ENCODE measurements at places on chromosomes 1 and 21. TPM values are rescaled to one million over a fixed set of nuclear protein-coding genes. Genes with fewer than 3 reads are reported as not detected.
A peak's percentile ranks its signal among the peaks of the same experiment; 100 is the strongest.

DNA sequence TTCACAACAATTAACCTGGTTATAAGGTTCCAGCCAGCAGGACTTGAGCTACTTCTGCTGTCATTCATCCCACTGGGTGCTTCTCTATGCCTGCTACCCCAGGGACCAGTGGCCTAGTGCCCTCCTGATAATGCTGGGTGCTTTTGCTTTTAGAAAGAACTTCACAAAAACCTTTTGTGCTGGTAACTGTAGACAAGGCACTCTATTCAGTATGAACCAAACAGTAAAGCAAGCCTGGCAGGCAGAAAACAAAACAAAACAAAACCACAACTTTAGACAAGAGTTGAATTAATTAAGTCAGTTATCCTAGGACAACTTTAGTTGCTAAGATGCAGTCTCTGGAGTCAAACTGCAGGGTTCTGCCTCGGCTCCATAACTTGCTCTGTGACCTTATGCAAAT, 61.9 kb upstream of the ADGRL2 start:
- DNase-seq: no peak

SH2D2A gene
- 55.0 TPM for total RNA-seq

- peak; percentile 85 for DNase-seq
Measured at GRCh38 chr1:185566995-185567394, 167.2 kb upstream of the HMCN1 start.

GRCh38 chr21:17201741-17202260, 311.0 kb upstream of the CXADR start:
- no peak for DNase-seq

ZC3H12A gene
- 46.7 TPM for total RNA-seq

- no peak for DNase-seq
Measured at GRCh38 chr21:29300807-29301138, 2.1 kb downstream of the BACH1 start.

DDR2 gene
- 0.36 TPM for total RNA-seq

DNA sequence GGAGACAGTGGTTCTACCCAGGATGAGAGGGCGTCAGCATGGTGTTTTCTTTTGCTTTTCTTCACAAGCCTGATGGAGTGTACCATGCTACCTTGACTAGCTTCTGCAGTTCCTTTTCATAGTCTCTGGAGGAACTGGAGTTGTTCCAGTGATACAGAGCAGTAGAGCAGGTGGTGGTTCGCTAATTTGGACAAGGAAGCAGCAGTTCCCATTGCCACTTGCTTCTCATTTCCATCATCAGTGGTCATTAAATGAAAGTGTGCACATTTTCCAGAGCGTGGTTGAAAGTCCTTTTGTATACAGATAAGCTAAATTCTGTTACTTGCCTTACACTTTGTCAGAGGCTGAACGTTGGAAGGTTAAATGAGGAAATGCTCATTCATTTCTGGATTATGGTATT, 182.3 kb downstream of the C1orf21 start:
- DNase-seq: no peak

DNA sequence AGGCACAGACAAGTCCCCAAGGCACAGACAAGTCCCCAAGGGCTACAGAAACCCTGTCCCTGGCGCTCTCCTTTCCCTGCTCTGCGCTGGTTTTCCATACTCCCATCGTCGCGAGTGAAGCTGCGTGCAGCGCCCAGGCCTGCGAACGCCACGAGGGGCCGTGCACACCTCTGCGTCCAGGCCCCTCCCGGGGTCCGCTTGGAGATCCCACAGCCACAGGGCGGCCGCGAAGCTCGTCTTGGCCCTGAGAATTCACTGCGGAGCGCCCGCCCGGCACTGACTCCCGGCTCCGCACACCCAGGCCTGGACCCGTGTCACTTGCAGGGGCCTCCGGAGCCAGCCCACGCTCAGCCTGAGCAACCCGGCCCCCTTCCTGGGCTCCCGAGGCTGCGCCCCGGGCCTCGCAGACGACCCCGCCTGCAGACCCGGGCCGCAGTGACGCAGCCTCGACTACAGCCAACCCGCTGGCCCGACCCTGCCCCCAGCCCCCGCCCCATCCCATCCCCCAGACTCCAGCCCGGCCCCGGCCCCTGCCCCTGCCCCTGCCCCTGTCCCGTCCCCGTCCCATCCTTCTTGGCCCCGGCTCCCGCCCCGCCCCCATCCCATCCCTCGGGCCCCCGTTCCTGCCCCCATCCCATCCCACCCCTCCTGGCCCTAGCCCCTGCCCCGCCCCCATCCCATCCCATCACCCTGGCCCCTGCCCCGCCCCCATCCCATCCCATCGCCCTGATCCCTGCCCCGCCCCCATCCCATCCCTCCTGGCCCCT, 841 bp downstream of the POFUT2 start:
- DNase-seq: no peak

- no peak for DNase-seq
Measured at GRCh38 chr1:2865571-2866421, 64.3 kb upstream of the TTC34 start.

GRCh38 chr1:94541246-94542087, at the start of gene F3:
Gene F3 (minus strand): TSS chr1:94541759. CDS start chr1:94541636, 123 bp downstream.
- DNase-seq: peak; percentile 10

GRCh38 chr1:145995964-145996432, 381 bp downstream of the TXNIP start:
- no peak for DNase-seq

CD1B gene
- total RNA-seq: 0.27 TPM

- no peak for DNase-seq
Measured at GRCh38 chr1:97870589-97870988, 50.2 kb downstream of the DPYD start.

DNA sequence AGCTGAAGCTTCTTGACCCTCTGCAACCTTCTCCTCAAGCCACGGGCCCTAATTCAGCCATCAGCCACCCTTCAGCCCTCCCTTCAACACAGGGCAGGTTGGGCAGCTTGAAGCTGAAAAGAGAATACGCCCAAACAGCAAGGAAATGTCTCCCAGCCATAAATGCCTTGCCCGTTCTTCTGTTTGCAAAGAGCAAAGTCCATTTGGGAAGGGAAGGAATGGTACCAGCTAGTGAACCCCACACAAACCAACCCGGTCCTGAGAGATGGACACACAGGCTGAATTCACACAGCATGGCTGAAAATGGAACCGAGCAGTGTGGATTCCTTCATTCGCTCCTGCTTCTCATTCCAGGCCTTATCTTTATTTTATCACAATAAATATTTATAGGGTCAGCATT, 11.5 kb downstream of the PLEKHA6 start:
- no peak for DNase-seq

- DNase-seq: no peak
Measured at GRCh38 chr1:48500541-48501450, 28.8 kb upstream of the SPATA6 start.

NOC2L gene
- 62.0 TPM for total RNA-seq

- no peak for DNase-seq
Measured at GRCh38 chr1:25548601-25549000, 5.2 kb downstream of the LDLRAP1 start.

ZMYND12 gene
- 1.0 TPM for total RNA-seq

DNA sequence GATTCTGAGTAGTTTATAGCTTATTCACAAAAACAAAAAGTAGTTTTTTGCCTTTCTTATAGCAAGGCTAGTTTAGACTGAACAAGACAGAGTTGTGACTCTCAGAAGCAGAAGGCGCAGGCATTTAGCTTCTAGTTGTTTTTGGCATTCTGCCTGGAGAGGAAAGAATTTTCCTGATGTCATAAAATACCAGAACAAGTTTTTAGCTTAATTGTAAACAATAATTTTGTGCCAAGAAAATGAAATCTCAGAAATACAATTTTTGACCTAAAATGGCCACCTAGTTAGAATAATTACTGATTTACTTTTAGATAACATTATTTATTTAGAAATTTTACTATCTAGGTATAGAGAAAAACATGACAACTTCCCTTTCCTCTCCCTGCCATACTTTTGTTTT, 1.0 kb downstream of the DNAJB4 start:
- DNase-seq: peak; percentile 34

DNA sequence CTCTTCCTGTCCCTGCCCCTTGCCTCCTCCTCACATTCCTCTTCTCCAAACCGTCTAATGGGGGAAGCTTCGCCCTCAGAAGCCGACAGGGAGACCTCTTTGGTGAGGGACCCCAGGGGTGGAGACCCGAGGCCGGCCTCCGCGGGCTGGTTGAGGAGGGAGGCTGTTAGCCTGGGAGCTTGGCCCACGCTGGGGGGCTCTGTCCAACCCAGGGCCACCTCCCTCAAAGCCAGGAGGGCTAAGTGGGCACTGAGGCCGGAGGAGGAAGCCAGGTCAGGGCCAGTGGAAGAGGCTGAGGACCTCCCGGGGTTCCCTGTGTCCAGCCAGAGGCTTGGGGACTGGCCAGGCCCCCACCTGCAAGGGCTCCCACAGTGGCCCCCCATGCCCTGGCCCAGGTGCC, 5.3 kb downstream of the GABRD start:
- DNase-seq: no peak

DNA sequence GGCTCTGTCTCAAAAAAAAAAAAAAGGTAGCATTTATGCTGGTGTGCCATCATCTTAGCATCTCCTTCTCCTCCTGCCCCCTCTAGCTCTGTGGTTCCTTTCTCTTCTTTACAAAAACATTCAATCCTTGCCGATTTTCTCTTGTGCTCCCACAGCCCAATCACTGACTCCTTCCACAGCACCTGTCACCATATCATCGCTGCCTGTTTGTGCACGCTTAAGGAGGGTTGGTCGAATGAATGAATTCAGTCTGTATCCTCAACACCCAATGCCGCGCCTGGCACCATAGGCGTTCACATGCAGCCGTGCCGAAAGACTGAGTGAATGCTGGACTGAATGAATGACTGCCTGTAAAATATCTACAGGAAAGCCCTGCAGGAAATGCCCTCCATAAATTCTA, 7.9 kb downstream of the RNU5D-1 start:
- peak; percentile 22 for DNase-seq

DNA sequence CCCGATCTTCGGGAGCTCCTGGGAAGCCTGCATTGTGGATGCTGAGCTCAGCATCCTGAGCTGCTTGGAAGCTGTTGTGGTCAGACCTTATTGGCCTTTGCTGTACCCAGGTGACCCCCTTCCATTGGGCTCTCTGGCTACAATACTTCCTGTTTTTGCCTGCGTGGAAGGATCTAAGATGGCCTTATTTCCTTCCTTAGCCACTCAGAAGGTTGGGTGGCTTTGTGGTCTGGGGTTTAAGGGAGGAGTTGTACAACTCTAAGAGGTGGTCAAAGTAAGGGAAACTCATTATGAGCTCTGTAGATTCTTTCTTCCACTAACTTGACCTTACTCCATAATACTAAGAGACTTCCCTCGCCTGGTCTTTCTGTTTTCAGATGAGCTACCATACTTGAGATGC, 17.7 kb downstream of the PFKFB2 start:
- no peak for DNase-seq

- no peak for DNase-seq
Measured at GRCh38 chr1:154179946-154180687, 11.8 kb downstream of the TPM3 start.

NTNG1 gene
- not detected for total RNA-seq

- no peak for DNase-seq
Measured at GRCh38 chr1:6358144-6358624, 35.4 kb downstream of the ACOT7 start.

RGS13 gene
- not detected for total RNA-seq

DNA sequence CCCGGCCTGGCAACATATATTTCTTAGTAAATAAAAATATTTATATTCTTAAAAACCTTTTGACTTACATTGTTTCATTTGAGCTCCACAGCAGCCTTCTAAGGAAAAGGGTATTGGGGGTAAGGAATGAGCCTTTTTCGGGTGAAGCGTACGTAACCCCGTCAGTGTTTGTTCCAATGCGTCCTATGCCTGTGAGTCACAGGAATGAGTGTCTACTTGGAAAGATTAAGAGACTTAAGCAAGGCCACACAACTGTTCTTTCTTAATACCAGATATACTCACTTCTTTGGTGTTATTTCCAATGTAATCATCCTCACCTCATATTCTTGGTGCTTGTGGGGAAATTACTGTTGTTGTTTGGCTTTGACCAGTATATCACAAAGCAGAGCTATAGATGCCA, 22.7 kb downstream of the WDTC1 start:
- DNase-seq: no peak

YARS1 gene
- 70.2 TPM for total RNA-seq

CFHR2 gene
- total RNA-seq: not detected

DNA sequence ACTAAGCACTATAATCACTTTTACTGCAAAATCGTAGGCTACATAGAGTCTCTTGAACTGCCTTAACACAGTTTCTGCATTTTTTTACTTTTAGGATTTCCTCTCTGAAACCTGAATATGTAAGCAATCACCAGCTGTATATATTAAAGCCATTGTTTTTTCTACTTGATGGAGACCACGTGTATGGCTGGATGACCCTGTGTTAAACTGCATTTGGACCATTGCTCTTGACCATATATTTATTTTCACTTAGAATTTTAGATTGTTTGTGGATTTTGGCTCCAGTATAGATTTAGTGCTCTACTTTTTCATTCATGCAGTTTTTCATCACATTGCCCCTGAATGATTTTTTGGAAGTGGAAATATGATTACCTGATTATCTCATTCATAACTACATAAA, 320.5 kb upstream of the SGIP1 start:
- no peak for DNase-seq

GRCh38 chr1:111856411-111857185, 100.9 kb downstream of the DDX20 start:
- no peak for DNase-seq

- DNase-seq: no peak
Measured at GRCh38 chr1:5794279-5794678, 197.9 kb downstream of the NPHP4 start.

- DNase-seq: no peak
Measured at GRCh38 chr1:222618880-222619596, 1.1 kb downstream of the MIA3 start.

LCE7A gene
- not detected for total RNA-seq

DNA sequence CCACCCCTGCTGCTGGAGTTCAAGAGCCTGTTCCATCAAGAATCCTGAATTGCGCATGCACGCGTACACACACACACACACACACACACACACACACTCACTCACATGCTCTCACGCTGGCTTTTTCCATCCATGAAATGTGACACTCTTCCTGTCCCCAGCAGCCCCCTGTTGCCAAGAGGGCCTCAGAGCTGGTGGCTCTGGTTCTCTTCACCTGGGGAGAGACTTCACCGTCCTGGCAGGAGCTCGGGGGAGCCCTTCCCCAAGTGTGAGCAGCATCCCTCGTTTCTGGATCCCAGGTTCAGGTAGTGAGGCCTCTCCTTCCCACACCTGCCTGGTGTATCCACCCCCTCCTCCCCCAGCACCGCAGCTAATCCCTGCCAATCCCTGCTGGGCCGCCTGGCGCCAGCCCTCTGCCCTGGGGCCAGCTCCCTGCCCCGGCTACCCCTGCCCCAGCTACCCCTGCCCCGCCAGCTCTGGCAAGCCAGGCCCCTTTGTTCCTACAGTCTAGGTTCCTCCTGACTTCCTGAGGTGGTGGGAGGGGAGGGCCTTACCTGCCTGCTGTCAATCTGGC, 9.9 kb downstream of the PLOD1 start:
- DNase-seq: no peak

- DNase-seq: no peak
Measured at GRCh38 chr1:151720125-151720524, 1.2 kb upstream of the RIIAD1 start.

OLIG1 gene
- 9.3 TPM for total RNA-seq

- DNase-seq: no peak
Measured at GRCh38 chr1:43238085-43238484, 31.7 kb upstream of the TMEM125 start.

GRCh38 chr1:25549273-25550154, 6.1 kb downstream of the LDLRAP1 start:
- peak; percentile 54 for DNase-seq

SPRTN gene
- 15.6 TPM for total RNA-seq
